Hair follicular keratinocyte (primary cell): ENCODE measurements at places on chromosomes 2 and 18. TPM values are rescaled to one million over a fixed set of nuclear protein-coding genes. Genes with fewer than 3 reads are reported as not detected.

The ZNF804A gene
- total RNA-seq = 0.11 TPM in 1 of 2 replicates, not detected in the other

The MBD2 gene
- 45.1 and 55.5 TPM in 2 replicates for total RNA-seq

The KYNU gene
- total RNA-seq = 1.7 and 2.5 TPM in 2 replicates

The REG3A gene
- total RNA-seq = not detected in 2 replicates

The SMARCAL1 gene
- 10.1 and 13.1 TPM in 2 replicates for total RNA-seq

The LCT gene
- total RNA-seq = 0.04 and 0.08 TPM in 2 replicates

The SLC11A1 gene
- 0.08 TPM in 1 of 2 replicates, not detected in the other for total RNA-seq

The PLEKHA3 gene
- 2.0 and 2.1 TPM in 2 replicates for total RNA-seq

The SERPINB2 gene
- total RNA-seq = 51.8 and 59.3 TPM in 2 replicates

The SH3BP4 gene
- total RNA-seq = 35.1 and 40.7 TPM in 2 replicates

The RGPD4 gene
- total RNA-seq = not detected in 2 replicates

The CPO gene
- total RNA-seq = not detected in 2 replicates

The SIX3 gene
- not detected in 2 replicates for total RNA-seq

The OBSL1 gene
- 29.7 and 38.7 TPM in 2 replicates for total RNA-seq

The GKN1 gene
- total RNA-seq = not detected in 2 replicates

The TCF7L1 gene
- 1.4 and 2.0 TPM in 2 replicates for total RNA-seq

The OTOS gene
- total RNA-seq = not detected in 2 replicates

The DNAH7 gene
- total RNA-seq = not detected in 2 replicates

The LYG2 gene
- not detected in 2 replicates for total RNA-seq

The CCDC68 gene
- 4.6 and 4.9 TPM in 2 replicates for total RNA-seq

The SNORC gene
- 0.04 and 1.2 TPM in 2 replicates for total RNA-seq

The EML6 gene
- total RNA-seq = 0.04 TPM in 1 of 2 replicates, not detected in the other

The CHMP3 gene
- 62.5 and 80.5 TPM in 2 replicates for total RNA-seq

The GKN2 gene
- not detected in 2 replicates for total RNA-seq

The DNER gene
- total RNA-seq = 4.6 and 8.0 TPM in 2 replicates

The LOXHD1 gene
- not detected in 2 replicates for total RNA-seq

The PTPRN gene
- 0.08 TPM in 1 of 2 replicates, not detected in the other for total RNA-seq

The ZDBF2 gene
- 2.5 and 4.2 TPM in 2 replicates for total RNA-seq

The PDCL3 gene
- 11.0 and 20.2 TPM in 2 replicates for total RNA-seq

The CPLX4 gene
- total RNA-seq = not detected in 2 replicates

The KIDINS220 gene
- 18.4 and 22.0 TPM in 2 replicates for total RNA-seq

The CDKL4 gene
- not detected in 2 replicates for total RNA-seq

The EFR3B gene
- 0.55 and 0.61 TPM in 2 replicates for total RNA-seq

The BMP10 gene
- total RNA-seq = not detected in 2 replicates

The LRP2 gene
- total RNA-seq = not detected in 2 replicates

The GDF7 gene
- total RNA-seq = not detected in 2 replicates

The LIPG gene
- 84.4 and 118 TPM in 2 replicates for total RNA-seq

The GRB14 gene
- total RNA-seq = 8.9 and 15.4 TPM in 2 replicates

The TRIB2 gene
- total RNA-seq = 9.5 and 11.6 TPM in 2 replicates

The KLHL41 gene
- total RNA-seq = 0.04 TPM in 1 of 2 replicates, not detected in the other

The ERBB4 gene
- not detected in 2 replicates for total RNA-seq

The DCDC2C gene
- total RNA-seq = not detected in 2 replicates

The TMEM182 gene
- total RNA-seq = 3.3 and 4.1 TPM in 2 replicates

The TEX44 gene
- not detected in 2 replicates for total RNA-seq

The OSR1 gene
- 4.5 and 8.1 TPM in 2 replicates for total RNA-seq
